AG04450 (cell line): ENCODE measurements at places on chromosomes 12 and 14. TPM values are rescaled to one million over a fixed set of nuclear protein-coding genes. Genes with fewer than 3 reads are reported as not detected.

DNA sequence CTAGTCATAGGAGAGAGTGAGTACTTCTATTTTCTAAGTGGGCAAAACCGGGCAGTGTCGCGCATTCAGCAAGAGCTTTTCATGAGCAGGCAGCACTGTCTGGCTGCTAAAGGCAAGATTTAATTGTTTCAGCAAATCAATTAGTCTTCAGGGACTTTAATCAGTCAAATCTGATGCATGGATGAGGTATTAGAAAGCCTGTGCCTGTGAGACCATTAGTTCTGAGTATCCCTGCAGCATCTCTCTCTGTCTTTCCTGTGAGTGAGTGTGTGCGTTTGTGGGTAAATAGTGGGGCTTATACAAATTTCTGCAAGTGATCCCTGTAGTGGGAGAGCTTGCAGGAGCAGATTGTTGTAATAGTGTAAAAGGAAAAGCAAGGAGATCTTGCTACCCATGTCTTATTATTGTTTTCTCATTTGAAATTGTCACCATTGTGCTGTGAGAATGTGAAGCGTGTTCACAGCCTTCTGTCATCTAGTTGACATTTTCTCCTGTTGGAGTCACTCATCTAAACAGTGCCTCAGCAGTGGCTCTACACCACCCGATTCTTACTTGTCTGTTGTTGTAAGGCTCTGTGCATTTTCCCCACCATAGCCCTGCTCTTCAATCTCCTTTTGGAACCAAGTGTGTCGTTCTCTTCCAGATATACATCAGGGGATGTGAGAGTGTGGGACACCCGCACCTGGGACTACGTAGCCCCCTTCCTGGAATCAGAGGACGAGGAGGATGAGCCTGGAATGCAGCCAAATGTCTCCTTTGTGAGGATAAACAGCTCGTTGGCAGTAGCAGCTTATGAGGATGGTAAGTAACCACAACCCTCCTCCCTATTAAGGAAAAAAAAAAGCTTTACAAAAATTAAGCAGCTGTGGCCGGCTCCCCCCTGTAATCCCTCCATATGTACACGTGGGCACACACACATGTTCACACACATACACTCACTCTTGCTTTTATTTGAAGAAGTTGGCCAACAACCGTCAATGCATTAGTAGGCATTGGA is 53.6 kb downstream of the FBXW8 start:
- no peak for DNase-seq

DNA sequence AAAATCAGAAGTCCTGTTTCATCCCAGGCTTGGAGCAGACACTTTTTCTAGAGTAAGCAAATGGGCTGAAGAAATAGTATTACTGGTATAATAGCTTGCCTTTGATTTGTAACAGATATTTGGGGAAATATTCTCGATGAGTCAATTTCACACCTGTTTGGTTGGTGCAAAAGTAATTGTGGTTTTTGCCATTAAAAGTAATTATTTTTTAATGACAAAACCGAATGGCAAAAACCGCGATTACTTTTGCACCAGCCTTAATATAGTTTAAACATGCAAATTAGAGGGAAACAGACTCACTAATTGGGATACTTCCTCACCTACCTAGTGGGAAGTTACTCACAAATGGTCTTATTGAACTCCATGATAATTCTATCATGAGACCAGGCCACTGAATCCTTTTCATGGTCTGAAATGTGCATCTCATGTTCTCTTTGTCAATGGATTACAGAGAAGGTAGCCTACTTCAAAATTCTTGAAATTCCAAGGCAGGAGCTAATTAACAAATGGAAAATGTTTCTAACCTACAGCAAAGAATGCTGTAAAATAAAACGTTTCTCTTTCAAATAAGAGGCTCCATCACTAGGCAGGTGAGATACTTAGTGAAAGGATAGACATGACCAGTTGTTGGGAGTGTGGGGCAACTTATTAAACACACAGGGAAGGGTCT is 391.3 kb downstream of the EMP1 start:
- no peak for DNase-seq

DNA sequence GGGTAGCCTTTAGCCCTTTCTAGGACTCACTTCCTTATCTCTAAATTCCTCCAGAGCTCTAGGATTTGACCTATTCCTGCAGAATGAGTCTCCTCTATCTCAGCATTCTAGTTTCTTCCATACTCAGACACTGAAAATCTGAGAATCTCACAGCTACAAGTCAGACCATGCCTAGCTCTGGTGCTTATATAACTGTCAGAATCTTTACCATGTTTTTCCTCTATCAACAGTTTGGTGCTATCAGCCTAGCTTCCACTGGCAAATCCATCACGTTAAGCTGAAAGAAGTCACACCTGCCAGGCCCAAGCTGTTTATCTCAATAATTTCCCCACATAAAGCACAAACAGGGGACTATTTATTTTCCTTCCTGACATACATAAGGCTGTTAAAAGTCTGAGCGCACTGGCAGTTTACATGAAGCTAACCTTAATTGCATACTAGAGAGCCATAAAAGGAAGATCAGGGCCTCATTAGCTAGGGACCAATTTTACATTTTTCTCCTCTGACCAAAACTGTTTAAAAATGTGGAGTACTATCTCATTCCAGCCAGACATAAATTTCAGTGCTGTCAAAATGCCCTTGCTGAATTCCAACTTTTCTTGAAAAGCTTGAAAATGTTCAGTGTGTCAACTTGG is 270.5 kb downstream of the C12orf75 start:
- no peak for DNase-seq

DNA sequence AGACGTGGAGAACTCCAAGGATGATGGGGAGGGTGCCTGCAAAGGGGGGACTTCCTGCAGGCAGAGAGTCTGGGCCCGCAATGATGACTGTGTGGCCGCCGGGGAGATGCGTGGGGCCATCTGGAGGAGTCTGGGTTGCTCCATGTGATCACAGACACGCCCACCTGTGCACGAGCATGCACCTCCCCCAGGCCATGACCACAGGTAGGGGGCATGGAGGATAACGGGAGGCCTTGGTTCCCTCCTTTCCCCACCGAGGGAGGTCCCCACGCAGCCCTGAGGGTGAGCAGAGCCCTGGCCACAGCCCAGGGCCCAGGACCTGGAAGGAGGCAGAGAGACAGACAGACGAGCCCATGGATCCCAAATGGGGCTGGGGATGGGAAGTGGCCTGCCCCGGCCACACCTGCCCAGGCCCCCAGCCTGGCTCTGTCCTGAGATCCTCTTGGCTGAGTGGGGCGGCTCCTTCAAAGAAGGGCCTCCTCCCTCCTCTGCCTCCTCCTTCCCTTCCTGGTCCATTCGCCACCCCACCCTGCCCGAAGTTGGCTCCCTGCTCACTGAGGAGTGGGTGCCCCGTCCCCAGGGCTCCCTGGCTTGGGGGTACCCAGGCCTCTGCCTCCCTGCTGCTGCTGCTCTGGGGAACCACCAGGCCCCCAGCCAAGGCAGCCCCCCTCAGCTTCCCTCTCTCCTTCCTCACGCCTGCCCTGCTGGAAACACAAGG is 138.2 kb downstream of the CALM1 start:
- DNase-seq: no peak

DNA sequence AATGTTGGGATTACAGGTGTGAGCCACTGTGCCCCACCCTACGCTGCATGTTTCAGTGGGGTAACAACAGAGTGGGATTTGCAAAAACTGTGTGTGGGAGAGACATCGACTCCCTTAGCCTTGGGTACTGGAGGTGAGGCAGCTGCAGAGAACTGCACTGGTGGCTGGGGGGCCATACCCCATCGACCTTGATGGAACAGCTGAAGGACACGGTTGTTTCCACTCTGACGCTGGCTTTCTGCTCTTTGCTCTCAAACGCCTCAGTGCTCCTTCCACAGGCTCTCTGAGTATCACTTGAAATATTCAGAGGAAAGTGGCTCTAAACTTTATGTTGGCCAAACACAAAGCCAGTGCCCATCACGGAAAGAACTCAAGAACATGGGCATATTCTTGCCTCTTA is 30.8 kb upstream of the LRRC10 start:
- no peak for DNase-seq

- no peak for DNase-seq
Measured at GRCh38 chr12:30573145-30573544, 122.5 kb downstream of the IPO8 start.

GRCh38 chr14:31898838-31899528 is 178.1 kb upstream of the ARHGAP5 start:
- DNase-seq: no peak

DNA sequence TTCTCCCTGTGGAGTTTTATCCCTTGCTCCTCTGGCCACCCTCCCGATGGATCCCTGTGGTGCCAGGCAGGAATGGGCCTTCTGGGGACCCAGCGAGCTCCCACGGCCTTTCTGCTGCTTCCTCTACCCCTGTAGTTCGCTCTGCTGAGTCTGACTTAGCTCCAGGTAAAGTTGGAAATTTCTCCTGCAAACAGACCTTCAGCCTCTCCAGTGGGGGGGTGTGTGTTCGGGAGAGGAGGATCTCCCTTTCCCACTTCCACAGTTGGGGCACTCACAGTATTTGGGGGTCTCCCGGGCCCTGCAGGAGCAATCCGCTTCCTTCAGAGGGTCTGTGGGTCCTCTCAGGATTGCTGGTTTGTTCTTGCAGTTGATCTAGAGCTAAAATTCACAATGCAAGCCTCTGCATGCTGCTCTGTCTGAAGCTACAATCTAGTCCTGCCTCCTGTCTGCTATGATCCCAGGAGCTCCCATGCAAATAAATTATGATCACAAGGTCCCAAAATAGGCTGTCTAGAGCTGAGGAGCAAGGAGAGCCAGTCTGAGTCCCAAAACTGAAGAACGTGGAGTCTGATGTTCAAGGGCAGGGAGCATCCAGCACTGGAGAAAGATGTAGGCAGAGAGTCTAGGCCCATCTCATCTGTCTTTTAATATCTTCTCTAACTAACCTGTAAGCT is 18.3 kb downstream of the MTRFR start:
- no peak for DNase-seq

GRCh38 chr14:67068251-67068650 is 121.0 kb upstream of the GARIN2 start:
- no peak for DNase-seq

GRCh38 chr14:35289623-35290022 is 2.6 kb upstream of the PSMA6 start:
- no peak for DNase-seq

- DNase-seq: peak; percentile 11
Measured at GRCh38 chr12:87870493-87871460, 158.4 kb downstream of the C12orf50 start.

DNA sequence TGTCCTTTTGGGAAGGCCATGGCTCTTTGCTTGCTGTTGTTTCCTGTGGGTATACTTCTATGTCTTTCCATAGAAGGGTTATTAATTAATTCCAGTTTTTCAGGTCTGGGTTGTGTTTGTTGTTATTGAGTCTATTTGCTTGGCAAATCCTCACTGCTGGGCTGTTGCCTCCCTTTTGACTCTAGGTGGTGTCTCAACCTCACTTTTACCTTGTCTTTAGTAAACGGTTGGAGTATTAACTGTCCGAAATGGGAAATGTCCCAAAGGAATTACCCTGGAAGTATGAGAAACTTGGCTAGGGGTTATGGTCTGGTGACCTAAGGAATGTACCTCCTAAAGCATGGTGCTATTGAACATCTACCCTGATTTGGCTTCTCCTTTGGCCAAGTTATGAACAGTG is 16.7 kb downstream of the PRH1 start:
- DNase-seq: no peak

- DNase-seq: no peak
Measured at GRCh38 chr12:42186793-42187192, 42.1 kb upstream of the GXYLT1 start.

GRCh38 chr14:84433961-84434360 is 1096.0 kb upstream of the FLRT2 start:
- no peak for DNase-seq

GRCh38 chr14:49106741-49107667 is 479.2 kb downstream of the RPS29 start:
- no peak for DNase-seq

- DNase-seq: peak; percentile 59
Measured at GRCh38 chr14:64806202-64806861, 73.4 kb downstream of the SPTB start.

- peak; percentile 67 for DNase-seq
Measured at GRCh38 chr14:100297320-100298300, 8.6 kb downstream of the SLC25A29 start.

GRCh38 chr12:67790660-67791059 is 142.1 kb downstream of the DYRK2 start:
- DNase-seq: no peak

GRCh38 chr12:25800101-25800500 is 158.4 kb upstream of the RASSF8 start:
- DNase-seq: no peak

- DNase-seq: no peak
Measured at GRCh38 chr12:89140602-89141238, 211.6 kb downstream of the DUSP6 start.

GRCh38 chr12:26287671-26288381 is 92.5 kb downstream of the SSPN start:
- DNase-seq: no peak

DNA sequence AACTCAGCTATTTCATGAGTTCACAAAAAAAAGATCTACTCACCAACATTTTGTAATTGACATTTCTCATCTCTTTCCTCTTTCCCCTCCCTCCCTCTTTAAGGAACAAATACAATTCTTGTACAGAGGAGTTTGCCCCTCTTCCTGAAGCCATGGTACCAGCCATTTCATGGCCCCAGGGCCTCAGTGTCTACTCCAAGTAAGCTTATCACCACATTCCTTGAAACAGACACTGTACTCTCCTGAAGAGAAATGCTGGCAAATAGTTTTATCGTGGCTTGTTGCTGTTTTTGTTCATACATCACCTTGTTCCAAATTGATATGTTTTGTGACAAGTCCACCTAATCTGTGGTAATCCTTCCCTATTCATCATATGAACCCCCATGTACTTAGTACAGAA is 29.7 kb upstream of the IGF1 start:
- DNase-seq: no peak

GRCh38 chr14:57863471-57863870 is 2.4 kb downstream of the SLC35F4 start:
- DNase-seq: no peak

- no peak for DNase-seq
Measured at GRCh38 chr12:18217966-18218365, 43.4 kb upstream of the PIK3C2G start.

- DNase-seq: no peak
Measured at GRCh38 chr12:18689771-18690170, 48.0 kb downstream of the PLCZ1 start.

DNA sequence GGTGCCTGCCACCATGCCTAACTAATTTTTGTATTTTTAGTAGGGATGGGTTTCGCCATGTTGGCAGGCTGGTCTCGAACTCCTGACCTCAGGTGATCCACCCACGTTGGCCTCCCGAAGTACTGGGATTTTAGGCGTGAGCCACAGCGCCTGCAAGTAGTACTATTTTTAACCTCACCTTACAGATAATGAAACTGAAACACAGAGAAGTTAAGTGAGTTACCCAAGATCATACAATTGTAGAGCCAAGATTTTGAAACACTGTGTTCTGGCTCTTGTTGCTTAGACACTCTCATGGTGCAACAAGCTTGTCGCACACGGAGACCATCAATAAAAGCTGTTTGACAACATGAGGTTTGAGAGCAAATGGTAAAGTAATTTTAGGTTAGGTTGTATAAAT is 159.1 kb upstream of the LMNTD1 start:
- no peak for DNase-seq

GRCh38 chr12:78430551-78430950 is 434.0 kb upstream of the SYT1 start:
- DNase-seq: no peak

EPS8 gene
- polyA plus RNA-seq: 56.2 and 69.9 TPM in 2 replicates

YY1 gene
- 38.0 and 45.6 TPM in 2 replicates for polyA plus RNA-seq

IGFBP6 gene
- polyA plus RNA-seq: 182 and 274 TPM in 2 replicates

ALX1 gene
- polyA plus RNA-seq: not detected in 2 replicates

SCN8A gene
- 9.6 and 12.5 TPM in 2 replicates for polyA plus RNA-seq

DHRS1 gene
- polyA plus RNA-seq: 33.8 and 36.6 TPM in 2 replicates

ARHGAP9 gene
- polyA plus RNA-seq: 1.2 TPM in 2 replicates

CAMKK2 gene
- 23.1 and 24.2 TPM in 2 replicates for polyA plus RNA-seq

CCDC175 gene
- polyA plus RNA-seq: not detected in 2 replicates

SLC2A14 gene
- polyA plus RNA-seq: 0.12 and 0.17 TPM in 2 replicates

TMED8 gene
- 4.5 and 5.7 TPM in 2 replicates for polyA plus RNA-seq

CCDC177 gene
- polyA plus RNA-seq: not detected in 2 replicates
